ENCODE measurements at places on chromosomes 6 and 20. TPM values are rescaled to one million over a fixed set of nuclear protein-coding genes. Genes with fewer than 3 reads are reported as not detected.

COL21A1 gene
- total RNA-seq: not detected

- no peaks in the 10 kb centered on the region for H3K36me3 ChIP-seq
- H3K4me3 ChIP-seq: no peak overlapping the region
- peaks cover 4% of the 10 kb centered on the region for H3K4me1 ChIP-seq
- H3K27ac ChIP-seq: no peak overlapping the region
Measured at GRCh38 chr6:26299286-26300042, 65.5 kb upstream of the BTN3A2 start.

ADGRB3 gene
- not detected for total RNA-seq

DNA sequence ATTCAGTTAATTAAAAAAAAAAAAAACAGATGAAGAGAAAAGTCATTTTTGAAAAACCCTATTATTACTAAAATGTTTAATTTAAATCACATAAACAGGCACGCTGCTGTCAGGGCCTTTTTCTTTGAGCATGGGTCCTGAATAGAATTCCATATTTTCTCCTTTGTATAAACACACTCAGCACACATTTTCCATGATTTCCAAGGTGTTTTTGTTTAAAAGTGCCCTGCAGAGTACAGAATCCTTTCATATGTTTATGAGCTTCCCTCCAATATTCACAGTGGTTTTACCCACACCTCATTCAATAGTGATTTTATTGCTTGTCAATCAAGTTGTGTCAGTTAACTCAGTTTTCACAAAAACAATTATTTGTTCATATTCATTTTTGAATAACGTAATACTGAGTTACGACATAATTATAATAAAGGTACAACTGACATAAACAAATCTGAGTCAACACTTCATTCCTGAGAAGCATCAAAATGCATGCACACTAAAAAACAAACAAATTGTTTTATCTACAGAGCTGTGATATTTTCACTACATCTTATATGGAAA is 15.2 kb downstream of the SLC35B3 start:
- H3K4me3 ChIP-seq: no peak overlapping the region
- no peaks in the 10 kb centered on the region for H3K27me3 ChIP-seq
- H3K36me3 ChIP-seq: peaks cover 26% of the 10 kb centered on the region
- H3K27ac ChIP-seq: no peak overlapping the region

GRCh38 chr20:19370076-19371075 is 157.9 kb downstream of the SLC24A3 start:
- H3K4me1 ChIP-seq: no peaks in the 10 kb centered on the region
- H3K27ac ChIP-seq: no peak overlapping the region
- no peak for DNase-seq
- H3K4me3 ChIP-seq: no peak overlapping the region
- no peaks in the 10 kb centered on the region for H3K36me3 ChIP-seq
- H3K27me3 ChIP-seq: no peaks in the 10 kb centered on the region

DNA sequence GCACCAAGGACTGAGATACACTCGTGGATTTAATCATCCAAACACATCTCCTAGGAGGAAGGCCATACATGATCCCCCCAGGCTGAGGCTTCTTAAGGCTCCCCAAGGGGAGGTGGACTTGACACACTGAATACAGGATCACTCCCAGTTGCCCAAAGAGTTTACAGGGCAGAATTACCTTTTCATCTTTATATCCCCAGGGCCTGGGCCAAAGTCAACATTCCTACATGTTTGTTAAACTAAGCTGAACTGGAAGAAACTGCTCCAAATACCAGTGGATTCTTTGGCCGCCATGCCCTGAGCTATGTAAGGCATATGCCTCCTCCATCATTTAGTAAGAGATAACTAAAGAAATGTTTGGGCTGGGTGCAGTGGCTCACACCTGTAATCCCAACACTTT is 22.2 kb upstream of the SERPINB1 start:
- no peak overlapping the region for H3K4me3 ChIP-seq
- no peaks in the 10 kb centered on the region for H3K27me3 ChIP-seq
- no peaks in the 10 kb centered on the region for H3K36me3 ChIP-seq
- H3K27ac ChIP-seq: no peak overlapping the region
- H3K4me1 ChIP-seq: peaks cover 58% of the 10 kb centered on the region

FAXC gene
- not detected for total RNA-seq

Measured in CD4-positive, alpha-beta T cell (primary cell).